T-helper 1 cell (primary cell): ENCODE measurements at places on chromosomes 11 and 22.

DNA sequence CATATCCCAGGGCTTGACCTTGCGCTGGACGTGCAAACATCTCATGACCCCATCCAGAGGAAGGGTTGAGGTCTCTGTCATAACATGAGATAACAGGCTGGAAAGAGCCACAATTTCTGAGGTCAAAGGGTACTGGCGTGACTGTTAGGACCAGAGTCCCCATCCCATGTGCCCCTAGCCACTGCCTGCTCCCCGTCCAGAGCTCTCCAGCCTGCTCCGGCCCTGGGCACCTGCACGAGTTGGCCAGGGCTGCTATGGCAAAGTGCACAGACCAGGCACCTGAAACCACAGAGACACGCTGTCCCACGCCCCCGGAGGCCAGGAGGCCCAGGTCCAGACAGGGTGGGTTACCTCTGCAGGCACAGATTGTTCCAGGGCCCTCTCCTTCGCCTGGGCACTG lies 58.9 kb downstream of the SHANK2 start:
- DNase-seq, result no peak

DNA sequence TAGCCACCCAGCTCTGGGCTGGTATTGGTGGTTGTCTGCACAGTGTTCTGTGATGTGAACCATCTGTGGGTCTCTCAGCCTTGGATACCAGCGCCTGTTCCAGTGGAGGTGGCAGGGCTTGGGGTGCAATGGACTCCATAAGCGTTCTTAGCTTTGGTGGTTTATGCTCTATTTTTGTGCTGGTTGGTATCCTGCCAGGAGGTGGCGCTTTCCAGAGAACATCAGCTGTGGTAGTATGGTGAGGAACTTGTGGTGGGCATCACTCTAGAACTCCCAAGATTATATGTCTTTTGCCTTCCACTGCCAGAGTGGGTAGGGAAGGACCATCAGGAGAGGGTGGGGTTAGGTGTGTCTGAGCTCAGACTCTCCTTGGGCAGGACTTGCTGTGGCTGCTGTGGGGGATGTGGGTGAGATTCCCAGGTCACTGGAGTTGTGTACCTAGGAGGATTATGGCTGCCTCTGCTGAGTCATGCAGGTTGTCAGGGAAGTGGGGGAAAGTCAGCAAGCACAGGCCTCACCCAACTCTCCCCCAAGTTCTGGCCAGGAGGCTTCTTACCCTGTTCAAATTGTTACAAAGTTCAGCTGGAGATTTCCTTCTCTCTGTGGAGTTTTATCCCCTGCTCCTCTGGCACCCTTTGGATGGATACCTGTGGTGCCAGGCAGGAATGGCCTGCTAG lies 47.2 kb downstream of the MRGPRX2 start:
- no peak for DNase-seq

DNA sequence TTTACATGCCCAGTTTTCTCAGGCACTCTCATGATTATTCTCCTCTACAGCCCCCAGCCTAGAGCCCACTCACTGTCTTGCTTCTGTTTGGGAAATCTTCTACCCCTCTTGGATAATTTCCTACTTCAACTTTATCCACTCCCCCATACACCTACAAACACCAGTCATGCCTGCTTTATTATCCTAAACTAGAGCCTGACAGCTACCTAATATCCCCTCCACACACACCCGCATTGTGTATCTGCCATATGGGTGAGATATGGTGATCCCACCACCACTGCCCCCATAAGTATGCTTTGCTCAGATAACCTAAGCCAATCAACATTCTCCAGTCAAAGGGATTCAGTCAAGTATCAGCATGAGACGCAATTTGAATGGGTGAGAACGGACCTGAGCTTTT lies 15.3 kb upstream of the FJX1 start:
- DNase-seq, result no peak

DNA sequence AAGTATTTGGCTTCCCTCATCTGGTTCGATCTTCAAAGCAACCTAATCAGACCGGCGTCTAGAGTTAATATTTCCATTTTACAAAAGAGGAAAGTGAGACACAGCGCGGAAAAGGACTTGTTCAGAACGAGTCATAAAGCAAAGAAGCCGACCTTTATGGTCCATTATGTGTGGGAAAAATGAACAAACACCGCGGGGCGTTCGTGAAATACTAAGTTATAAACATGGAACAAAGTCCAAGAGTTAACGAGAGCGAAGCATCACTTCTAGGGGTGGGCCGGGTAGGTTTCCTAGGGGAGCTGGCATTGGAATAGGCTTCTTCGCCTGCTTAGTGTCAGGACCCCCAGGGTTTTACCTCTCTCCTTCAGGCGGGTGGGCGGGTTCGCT lies 575 bp downstream of the DUSP18 start:
- no peak for DNase-seq

DNA sequence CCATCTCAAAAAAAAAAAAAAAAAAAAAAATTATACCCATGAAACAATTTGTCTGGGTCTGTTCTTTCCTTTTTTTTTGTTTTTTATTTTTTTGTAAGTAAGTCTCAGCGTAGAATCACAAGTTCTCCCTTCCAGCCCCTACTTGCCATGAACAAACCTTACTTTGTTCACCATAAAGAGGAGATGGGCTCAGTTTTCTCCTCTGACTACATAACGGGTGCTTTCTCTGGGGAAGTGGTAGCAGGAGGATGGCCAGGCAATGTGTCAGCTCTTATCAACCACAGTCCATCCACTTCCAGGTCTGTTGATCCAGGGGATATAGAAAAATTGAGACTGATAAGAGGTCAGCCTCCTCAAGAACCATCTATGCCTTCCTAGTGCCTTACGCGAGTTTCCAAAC lies 11.0 kb downstream of the ASCC2 start:
- no peak for DNase-seq

DNA sequence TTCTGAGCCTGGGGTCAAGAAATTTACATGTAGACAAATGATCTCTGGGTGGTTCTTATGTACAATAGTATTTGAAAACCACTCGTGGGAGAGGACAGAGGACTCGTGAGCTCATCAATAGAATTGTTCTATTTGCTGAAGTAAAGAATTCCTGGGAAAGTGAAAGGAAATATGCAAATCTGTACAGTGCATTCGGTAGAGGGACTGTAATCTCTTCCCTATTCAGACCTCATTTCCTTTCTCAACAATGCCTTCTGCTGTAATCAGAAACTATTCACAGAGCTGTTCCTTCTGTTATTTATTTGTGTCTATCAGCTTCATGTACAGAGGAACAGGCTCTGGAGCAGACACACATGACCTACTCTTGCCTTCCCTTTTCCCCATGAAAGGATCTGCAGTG lies 709.4 kb upstream of the KIRREL3 start:
- DNase-seq, result no peak

GRCh38 chr11:9017773-9018172 lies 14.0 kb upstream of the NRIP3 start:
- DNase-seq, result no peak

- DNase-seq, result no peak
Measured at GRCh38 chr11:66624450-66624849, 8.0 kb downstream of the RBM14 start.

DNA sequence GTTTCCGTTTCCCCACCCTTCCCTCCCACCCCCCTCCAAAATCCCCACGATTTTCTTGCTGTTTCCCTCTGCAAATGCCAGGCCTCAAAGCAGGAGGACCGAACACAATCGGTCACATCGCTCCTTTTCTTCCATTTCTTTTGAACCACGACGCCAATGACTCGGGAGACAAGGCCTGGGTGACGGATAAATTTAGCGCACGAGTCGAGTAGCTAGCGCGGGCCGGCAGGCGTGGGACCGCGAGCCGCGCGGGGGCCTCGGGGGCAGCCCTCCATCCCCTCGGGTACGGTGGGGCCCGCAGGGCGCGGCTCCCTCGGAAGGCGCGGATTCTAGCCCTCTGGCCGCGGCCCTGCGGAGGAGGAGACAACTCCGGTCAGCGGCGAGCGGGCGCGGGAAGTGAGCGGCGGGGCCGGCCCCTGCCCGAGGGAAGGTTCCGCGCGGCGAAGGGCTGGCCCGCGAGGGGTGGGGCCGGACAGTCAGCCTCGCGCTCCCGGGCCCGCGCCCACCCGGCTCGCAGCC lies 414 bp downstream of the JOSD1 start:
- DNase-seq, result no peak

DNA sequence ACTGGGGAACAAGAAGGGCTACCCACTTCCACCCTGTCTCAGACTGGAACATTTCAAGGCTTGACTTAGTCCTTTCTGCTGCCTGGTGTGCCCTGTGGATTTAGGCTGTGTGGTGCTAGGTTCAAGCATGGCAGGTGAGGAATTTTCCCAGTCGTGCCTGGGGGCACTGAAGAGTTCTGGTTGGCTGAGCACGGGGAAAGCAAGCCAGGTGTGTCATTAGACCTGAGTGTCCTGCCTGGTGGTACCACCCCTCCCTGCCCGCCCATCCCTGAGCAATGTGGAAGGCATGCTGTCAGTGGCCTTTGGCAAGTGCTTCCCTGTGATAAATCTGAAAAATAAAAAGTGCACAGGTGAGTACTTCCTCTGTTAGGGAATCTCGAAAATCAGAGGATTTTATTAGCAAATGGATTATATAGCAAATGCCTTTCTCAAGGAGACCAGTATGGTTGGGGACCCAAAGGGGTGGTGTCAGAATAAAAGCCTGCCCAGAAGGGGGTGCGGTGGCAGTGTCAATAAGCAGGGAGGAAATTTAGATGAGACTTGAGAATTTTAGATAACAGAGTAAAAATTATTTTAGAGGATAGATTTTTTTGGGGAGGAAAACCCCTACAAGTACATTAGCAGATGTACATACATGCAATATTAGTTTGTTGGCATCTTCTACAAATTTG lies 22.8 kb downstream of the TEAD1 start:
- DNase-seq, result no peak

- no peak for DNase-seq
Measured at GRCh38 chr11:5696210-5696609, 6.6 kb downstream of the TRIM22 start.

- DNase-seq, result no peak
Measured at GRCh38 chr11:6894097-6894496, 1.8 kb upstream of the OR2D2 start.

DNA sequence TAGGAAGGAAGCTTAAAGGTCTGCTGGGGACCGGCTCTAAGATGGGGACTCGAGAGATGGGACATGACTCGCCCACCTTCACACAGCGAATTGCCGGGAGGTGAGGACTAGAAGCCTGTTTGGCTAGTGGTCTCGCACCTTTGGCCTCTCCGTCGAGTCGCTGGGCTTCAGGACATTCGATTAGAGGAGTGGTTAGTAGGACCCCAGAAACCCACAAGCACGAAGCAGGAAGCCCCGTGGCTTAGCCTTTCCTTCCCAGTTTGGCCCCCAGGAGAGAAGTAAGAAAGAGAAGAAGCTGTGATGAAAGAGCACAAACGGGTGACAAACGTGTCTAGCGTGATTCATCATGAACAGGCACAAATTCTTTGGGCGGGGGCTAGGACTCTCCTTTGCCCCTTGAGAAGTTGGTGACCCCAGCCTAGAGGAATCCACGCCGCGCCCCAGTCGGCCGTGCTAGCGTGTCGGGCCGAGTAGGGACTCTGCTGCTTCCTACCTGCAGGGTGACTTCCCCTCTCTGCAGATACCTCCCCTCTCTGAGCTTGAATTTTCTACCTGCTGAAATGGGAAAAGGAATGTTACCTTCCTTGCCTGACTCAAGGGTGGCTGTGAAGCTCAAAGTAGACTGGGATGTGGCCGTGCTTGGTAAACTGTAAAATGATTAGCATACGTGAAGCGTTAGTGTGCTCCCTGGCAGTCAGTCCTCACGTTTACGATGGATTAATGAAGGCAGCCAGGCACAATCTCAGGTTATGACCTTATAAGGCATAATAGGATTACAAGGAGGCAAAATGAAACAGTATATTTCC lies 1.1 kb upstream of the ADM start:
- peak; percentile 22 for DNase-seq

GRCh38 chr11:85171648-85172257 lies 455.4 kb downstream of the DLG2 start:
- DNase-seq, result no peak

GRCh38 chr11:496834-497564 lies 10.0 kb downstream of the RNH1 start:
- no peak for DNase-seq

DNA sequence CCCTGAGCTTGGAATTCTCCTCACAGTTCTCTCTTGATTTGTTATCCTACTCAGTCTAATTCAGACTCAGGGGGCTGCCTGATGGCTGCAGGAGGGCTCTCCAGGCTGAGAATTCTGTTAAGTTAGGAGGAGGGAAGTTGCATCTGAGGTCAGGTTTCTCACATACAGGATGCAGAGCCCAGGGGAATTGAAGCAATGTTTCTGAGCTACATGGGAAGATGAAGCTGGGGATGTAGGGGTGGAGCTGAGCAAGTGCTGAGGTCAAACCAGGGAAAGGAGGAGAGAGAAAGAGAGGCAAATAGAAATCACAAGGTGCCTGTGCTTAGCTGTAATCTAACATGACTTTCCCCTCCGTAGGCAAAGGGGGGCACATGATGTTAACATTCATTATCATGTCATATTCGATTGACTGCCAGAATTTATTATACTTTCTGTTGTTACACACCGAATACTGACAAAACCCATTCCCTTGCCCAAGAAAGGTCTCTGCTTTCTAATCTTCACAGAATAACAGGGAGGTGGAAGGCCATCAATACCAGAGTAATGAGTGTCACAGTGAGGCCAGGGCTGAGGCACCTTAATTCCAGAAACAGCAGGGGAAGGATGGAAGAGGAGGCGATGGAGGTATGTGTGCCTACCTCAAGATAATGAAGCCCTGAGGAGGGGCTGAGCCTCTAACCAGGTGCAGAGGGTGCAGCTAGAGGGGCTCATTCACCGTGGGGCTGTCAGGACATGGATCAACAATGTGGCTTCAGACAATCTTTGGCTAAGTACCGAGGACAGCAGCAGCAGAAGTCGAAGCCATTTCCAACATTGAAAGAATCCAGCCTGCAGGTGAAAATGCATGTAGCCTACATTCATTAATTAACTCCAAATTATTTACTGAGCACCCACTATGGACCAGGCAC lies 205.4 kb upstream of the SNX19 start:
- no peak for DNase-seq

DNA sequence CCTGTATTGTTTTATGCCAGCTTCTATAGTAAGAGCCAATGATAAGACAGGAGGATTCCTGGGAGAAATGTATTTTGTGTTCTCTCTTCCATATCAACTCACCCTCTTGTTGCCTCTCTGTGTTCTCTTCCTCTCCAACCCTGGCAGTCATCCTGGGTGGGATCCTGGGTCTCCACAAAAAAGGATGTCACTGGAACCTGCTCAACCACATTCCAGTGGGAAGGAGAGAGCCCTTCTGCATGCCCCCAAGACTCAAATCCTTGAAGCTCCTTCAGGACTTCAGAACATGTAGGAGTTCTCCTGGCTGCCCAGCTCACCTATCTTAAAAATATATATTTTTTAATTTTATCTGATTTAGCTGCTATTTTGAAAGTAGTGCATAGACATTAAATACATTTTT lies 26.1 kb downstream of the APOL6 start:
- DNase-seq, result no peak

DNA sequence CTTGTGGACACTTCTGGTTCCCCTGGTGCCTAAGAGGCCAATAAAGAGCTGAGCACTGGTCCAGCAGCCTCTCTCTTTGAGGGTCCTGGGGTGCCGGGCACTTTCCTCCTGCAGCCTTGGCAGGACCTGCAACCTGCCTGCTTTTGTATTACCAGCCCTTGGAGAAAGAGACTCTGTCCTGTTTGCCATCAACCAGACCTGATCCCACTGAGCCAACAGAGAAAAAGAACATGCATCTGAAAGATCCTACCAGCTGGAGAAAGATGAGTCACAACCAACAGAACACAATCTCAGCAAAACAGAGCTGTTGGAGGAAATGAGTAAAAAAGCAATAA lies 321.0 kb downstream of the DDX10 start:
- DNase-seq, result no peak

GRCh38 chr11:86922225-86922624 lies 33.0 kb downstream of the FZD4 start:
- no peak for DNase-seq

- no peak for DNase-seq
Measured at GRCh38 chr11:99240192-99241030, 219.7 kb downstream of the CNTN5 start.
